CD4-positive, alpha-beta T cell treated with Interleukin-15 for 4 hours (primary cell): ENCODE measurements at places on chromosomes 16 and 17.

DNA sequence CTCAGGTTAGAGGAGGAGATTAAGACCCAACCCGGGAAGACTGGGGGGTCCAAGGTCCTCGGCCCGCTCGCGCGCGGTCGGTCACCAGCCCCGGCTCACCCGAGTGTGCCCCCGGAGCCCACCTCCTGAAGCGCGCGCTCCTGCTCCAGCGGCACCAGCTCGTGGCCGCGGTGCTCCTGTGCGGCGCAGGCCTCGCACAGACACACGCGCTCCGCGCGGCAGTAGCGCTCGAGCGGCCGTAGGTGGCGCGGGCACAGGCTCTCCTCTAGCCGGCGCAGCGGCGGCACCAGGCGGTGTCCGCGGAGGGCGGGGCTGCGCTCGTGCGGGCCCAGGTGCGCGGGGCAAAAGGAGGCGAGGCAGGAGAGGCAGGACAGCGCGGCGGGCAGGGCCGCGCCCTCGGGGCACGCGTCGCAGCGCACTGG, 618 bp downstream of the TRIM47 start:
- DNase-seq, result peak; percentile 72

- no peak for DNase-seq
These were observed 24.4 kb upstream of the ZC3H18 start for GRCh38 chr16:88545781-88546180.

- DNase-seq, result no peak
These were observed 238.0 kb upstream of the TBX2 start for GRCh38 chr17:61161615-61162134.

DNA sequence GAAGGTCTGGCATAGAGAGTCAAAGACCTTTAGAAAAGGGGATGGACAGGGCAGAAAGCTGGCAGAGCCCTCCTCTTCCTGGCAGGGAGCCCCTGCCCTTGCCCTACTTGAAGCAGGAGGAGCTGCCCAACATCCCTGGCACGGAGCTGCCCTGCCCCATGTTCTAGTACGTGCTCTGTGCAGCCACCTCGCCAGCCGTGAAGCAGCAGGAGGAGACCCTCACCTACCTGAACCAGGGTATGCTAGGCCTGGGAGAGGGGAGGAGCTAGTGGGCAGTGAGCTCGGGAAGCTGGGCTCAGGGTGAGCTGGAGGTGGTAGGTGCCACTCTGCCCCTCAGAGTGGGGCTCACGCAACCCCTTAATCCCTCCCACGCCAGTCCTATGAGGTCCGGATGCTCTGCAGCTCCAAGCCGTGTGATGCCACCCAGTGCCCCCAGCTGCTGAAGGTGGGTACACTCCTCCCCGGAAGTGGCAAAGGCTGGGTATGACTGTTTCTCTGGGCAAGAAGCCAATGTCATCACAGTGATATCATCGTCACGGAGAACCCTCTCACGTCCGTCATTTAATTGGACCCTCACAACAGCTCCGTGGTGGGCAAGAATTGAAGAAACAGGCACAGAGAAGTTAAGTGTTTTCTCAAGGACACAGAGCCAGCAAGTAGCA, 12.7 kb upstream of the STAC2 start:
- DNase-seq, result peak; percentile 90
